ENCODE measurements at places on chromosomes 3 and 15. TPM values are rescaled to one million over a fixed set of nuclear protein-coding genes. Genes with fewer than 3 reads are reported as not detected.

Gene NTRK3
- 4.6 TPM for total RNA-seq

- H3K36me3 ChIP-seq = no peaks in the 10 kb centered on the region
- no peaks in the 10 kb centered on the region for H3K27me3 ChIP-seq
- H3K4me1 ChIP-seq = no peaks in the 10 kb centered on the region
- H3K27ac ChIP-seq = no peak overlapping the region
- DNase-seq = peak; percentile 32
Observed at GRCh38 chr3:194938845-194939531, 253.3 kb downstream of the FAM43A start.

DNA sequence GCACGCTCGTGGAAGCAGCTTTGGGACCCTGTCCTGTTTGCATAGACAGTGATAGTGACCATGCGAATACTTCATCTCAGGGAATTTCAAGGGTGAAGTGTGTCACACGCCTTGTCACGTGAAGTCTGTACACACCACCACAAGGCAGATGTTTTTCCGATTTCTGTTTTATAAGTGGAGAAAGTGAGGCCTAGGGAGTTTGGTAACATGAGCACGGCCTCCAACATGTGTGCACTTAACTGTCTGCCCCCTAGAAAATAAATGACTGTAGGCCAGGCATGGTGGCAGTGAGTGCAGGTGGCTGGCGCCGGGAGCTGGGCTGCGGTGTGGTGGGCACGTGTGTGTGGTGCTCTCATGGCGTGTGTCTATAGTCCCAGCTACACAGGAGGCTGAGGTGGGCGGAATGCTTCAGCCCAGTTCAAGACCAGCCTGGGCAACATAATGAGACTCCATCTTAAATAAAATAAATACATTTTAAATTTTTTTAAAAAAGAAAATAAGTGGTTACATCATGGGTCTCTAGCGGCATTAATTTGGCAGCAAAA is 42.0 kb downstream of the WHAMM start:
- H3K4me3 ChIP-seq = no peak overlapping the region
- H3K27me3 ChIP-seq = no peaks in the 10 kb centered on the region
- no peaks in the 10 kb centered on the region for H3K4me1 ChIP-seq
- no peaks in the 10 kb centered on the region for H3K36me3 ChIP-seq

DNA sequence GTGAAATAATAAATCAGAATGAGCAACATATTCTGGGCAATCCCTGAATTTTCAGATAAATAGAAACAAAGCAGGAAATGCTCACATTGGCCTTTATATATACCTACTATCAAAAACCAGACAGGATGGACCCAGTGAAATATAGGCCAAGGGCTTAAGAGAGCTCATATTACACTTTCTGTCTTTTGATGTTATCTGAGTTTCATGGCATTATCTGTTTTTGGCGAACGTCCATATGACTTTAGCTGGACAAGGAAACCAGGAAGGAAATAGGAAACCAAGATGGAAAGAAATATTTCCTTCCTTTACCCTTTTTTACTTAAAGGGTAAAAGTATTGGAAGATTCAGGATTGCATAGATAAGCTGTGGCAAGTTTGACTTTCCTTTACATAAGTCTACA is 274.8 kb downstream of the THSD4 start:
- H3K36me3 ChIP-seq = no peaks in the 10 kb centered on the region
- no peaks in the 10 kb centered on the region for H3K27me3 ChIP-seq

DNA sequence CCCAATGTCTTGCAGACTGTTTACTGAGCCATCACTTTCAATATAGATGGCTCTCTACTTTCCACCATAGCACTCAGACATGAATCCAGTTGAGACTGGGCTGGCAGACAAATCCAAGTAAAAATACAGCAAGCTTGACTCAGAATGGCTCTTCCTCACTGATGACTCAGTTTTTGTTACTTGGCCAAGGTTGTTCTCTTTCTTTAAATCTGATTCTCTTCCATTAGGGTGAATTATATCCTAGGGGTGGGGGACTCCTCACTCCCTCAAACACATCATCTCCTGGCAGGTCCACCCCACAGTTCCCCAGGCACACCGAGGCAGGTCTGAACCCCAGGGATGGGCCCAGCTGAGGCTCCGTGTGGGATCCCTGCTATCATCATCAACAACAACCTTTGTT is 157.9 kb downstream of the MEX3B start:
- no peak for DNase-seq
- no peaks in the 10 kb centered on the region for H3K36me3 ChIP-seq
- no peaks in the 10 kb centered on the region for H3K4me1 ChIP-seq
- H3K27me3 ChIP-seq = no peaks in the 10 kb centered on the region
- no peak overlapping the region for H3K4me3 ChIP-seq
- no peak overlapping the region for H3K27ac ChIP-seq

GRCh38 chr15:95684126-95684525 is 646.4 kb upstream of the NR2F2 start:
- no peaks in the 10 kb centered on the region for H3K36me3 ChIP-seq
- H3K4me3 ChIP-seq = no peak overlapping the region
- no peak for DNase-seq
- H3K27me3 ChIP-seq = no peaks in the 10 kb centered on the region
- no peak overlapping the region for H3K27ac ChIP-seq

Gene STRA6
- 7.6 TPM for total RNA-seq

Gene ITIH1
- not detected for total RNA-seq

DNA sequence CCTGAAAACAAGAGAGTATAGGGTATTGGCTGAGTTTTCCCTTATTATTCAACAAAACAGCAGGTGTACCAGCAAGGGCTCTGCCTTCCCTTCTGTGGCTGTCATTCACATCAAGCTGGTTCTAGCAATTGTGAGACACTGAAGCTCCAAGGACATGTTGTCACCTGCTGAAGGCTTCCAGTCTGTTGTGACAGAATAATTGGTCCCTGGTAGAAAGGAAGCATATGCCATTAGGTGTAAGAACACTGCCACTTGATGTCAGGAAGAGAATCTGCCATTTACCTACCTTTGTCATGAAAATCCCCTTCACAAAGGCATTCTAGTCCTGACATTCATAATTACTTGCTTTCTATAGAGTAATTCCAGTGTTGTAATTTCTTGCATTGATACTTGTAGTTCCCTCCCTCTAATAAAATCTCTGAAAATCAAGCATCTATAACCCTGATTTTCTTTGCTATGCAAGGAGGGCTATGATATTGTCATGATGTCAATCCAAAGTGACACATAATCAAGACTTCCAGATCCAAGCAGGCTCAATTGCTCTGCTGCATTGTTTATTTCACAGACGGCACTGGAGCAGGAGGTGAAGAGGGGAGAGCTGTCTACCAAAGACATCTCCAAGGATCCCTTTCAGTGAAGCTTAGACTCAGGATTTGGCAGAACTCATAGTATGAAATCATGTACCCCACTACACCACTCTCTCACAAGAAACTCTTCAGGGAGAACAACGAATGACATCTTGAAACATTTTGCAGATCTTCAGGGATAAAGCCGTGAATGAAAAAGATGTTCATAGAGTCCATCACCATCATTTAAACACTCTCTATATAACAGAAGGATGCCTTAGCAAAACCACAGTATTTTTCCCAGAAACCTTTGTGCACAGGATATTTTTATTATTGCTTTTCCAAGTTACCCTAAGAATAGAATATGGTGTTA is 425.3 kb downstream of the RBMS3 start:
- H3K4me3 ChIP-seq = no peak overlapping the region
- no peaks in the 10 kb centered on the region for H3K4me1 ChIP-seq
- no peak for DNase-seq
- no peak overlapping the region for H3K27ac ChIP-seq
- no peaks in the 10 kb centered on the region for H3K36me3 ChIP-seq
